Karpas-422 (cell line): ENCODE measurements at places on chromosomes 11 and 22. TPM values are rescaled to one million over a fixed set of nuclear protein-coding genes. Genes with fewer than 3 reads are reported as not detected.

The GPHA2 gene
- total RNA-seq = not detected in 2 replicates

The PGA4 gene
- not detected in 2 replicates for total RNA-seq

The OR52D1 gene
- not detected in 2 replicates for total RNA-seq

- DNase-seq = no peak
- H3K36me3 ChIP-seq = peaks cover 6% of the 10 kb centered on the region
- H3K27me3 ChIP-seq = no peaks in the 10 kb centered on the region
- no peaks in the 10 kb centered on the region for H3K4me1 ChIP-seq
- no peak overlapping the region for H3K27ac ChIP-seq
These were observed 2.5 kb upstream of the KLHL35 start for GRCh38 chr11:75435571-75435925.
